WTC11 (cell line): ENCODE measurements at places on chromosomes 16 and 17. TPM values are rescaled to one million over a fixed set of nuclear protein-coding genes. Genes with fewer than 3 reads are reported as not detected.

TBC1D3 gene
- total RNA-seq = not detected in 3 replicates

WSCD1 gene
- 57.5 to 80.2 TPM (median 71.9 TPM) in 3 replicates for total RNA-seq

PLLP gene
- total RNA-seq = 2.8 to 3.4 TPM (median 3.2 TPM) in 3 replicates

CBX2 gene
- 78.1 to 85.5 TPM (median 78.7 TPM) in 3 replicates for total RNA-seq

CLEC18B gene
- 0.20 to 0.71 TPM (median 0.50 TPM) in 3 replicates for total RNA-seq

SLC43A2 gene
- 10.3 to 11.6 TPM (median 11.0 TPM) in 3 replicates for total RNA-seq

CCL4L2 gene
- 0.32 TPM in 1 of 3 replicates, not detected in the others for total RNA-seq

GCGR gene
- 0.85 to 1.4 TPM (median 1.4 TPM) in 3 replicates for total RNA-seq

PRCD gene
- total RNA-seq = 2.7 to 4.5 TPM (median 4.0 TPM) in 3 replicates

GRAP gene
- 0.50 to 0.59 TPM (median 0.55 TPM) in 3 replicates for total RNA-seq

SLC5A10 gene
- total RNA-seq = 0.09 TPM in 1 of 3 replicates, not detected in the others

PERCC1 gene
- total RNA-seq = not detected in 3 replicates

CLEC10A gene
- 0.18 TPM in 1 of 3 replicates, not detected in the others for total RNA-seq

CAPNS2 gene
- total RNA-seq = 0.28 TPM in 1 of 3 replicates, not detected in the others

PSMC5 gene
- 135 to 152 TPM (median 149 TPM) in 3 replicates for total RNA-seq

RSL1D1 gene
- 203 to 227 TPM (median 216 TPM) in 3 replicates for total RNA-seq

CCL23 gene
- total RNA-seq = not detected in 3 replicates

PPP1R27 gene
- total RNA-seq = not detected in 3 replicates

ARL5C gene
- total RNA-seq = not detected in 3 replicates

VMP1 gene
- 72.8 to 79.1 TPM (median 72.9 TPM) in 3 replicates for total RNA-seq

CA7 gene
- 1.4 to 2.2 TPM (median 1.6 TPM) in 3 replicates for total RNA-seq

HAS3 gene
- total RNA-seq = 54.4 to 66.9 TPM (median 56.0 TPM) in 3 replicates

OR2C1 gene
- total RNA-seq = not detected in 3 replicates

CHST4 gene
- 9.9 to 12.8 TPM (median 12.0 TPM) in 3 replicates for total RNA-seq

ABCA6 gene
- total RNA-seq = not detected in 3 replicates

KRTAP4-9 gene
- not detected in 3 replicates for total RNA-seq

VMO1 gene
- 1.2 to 2.1 TPM (median 1.7 TPM) in 3 replicates for total RNA-seq

INPP5K gene
- 17.1 to 26.8 TPM (median 18.5 TPM) in 3 replicates for total RNA-seq

BCKDK gene
- 58.3 to 71.3 TPM (median 69.3 TPM) in 3 replicates for total RNA-seq

SLC16A11 gene
- 0.48 to 0.62 TPM (median 0.53 TPM) in 3 replicates for total RNA-seq

RAPGEFL1 gene
- 19.9 to 23.0 TPM (median 19.9 TPM) in 3 replicates for total RNA-seq

DHX58 gene
- total RNA-seq = 6.3 to 7.6 TPM (median 7.3 TPM) in 3 replicates

KRTAP9-7 gene
- not detected in 3 replicates for total RNA-seq

YBX2 gene
- 26.8 to 36.5 TPM (median 35.2 TPM) in 3 replicates for total RNA-seq

CD19 gene
- 0.90 to 2.5 TPM (median 2.5 TPM) in 3 replicates for total RNA-seq

SCARF1 gene
- 3.7 to 5.4 TPM (median 4.9 TPM) in 3 replicates for total RNA-seq

C16orf89 gene
- 1.4 to 1.8 TPM (median 1.8 TPM) in 3 replicates for total RNA-seq

CPHXL2 gene
- total RNA-seq = not detected in 3 replicates

MKS1 gene
- 18.6 to 24.2 TPM (median 18.9 TPM) in 3 replicates for total RNA-seq

GGNBP2 gene
- 38.1 to 49.6 TPM (median 42.0 TPM) in 3 replicates for total RNA-seq

KRT24 gene
- not detected in 3 replicates for total RNA-seq

KRTAP1-4 gene
- total RNA-seq = not detected in 3 replicates

LDHD gene
- total RNA-seq = 12.3 to 12.6 TPM (median 12.3 TPM) in 3 replicates

KCNJ18 gene
- not detected in 3 replicates for total RNA-seq

PRAC1 gene
- 35.2 to 60.8 TPM (median 37.9 TPM) in 3 replicates for total RNA-seq

SLC13A2 gene
- not detected in 3 replicates for total RNA-seq

CDK12 gene
- 58.4 to 61.6 TPM (median 59.5 TPM) in 3 replicates for total RNA-seq
